ENCODE measurements at places on chromosomes 6 and 20.

DNA sequence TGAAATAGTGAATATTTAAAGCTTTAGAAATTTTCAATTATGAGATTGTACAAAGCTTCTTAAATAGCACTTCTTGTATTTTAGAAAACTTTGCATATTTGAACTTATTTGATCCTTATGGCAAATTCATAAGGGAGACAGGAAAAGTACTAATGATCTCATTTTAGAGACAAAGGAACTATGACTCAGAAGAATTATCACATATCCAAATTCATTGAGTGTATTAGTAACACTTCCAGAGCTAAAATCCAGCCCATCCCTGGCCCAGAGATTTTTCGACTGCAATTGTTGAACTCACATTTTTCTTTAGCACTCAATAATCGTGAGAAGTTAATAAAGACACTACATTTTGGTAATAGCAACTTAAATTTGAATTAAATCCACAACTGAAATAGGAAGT is 704.3 kb downstream of the EPM2A start:
- no peak for DNase-seq

GRCh38 chr20:41204304-41205265 is 67.2 kb downstream of the PLCG1 start:
- DNase-seq, result no peak

DNA sequence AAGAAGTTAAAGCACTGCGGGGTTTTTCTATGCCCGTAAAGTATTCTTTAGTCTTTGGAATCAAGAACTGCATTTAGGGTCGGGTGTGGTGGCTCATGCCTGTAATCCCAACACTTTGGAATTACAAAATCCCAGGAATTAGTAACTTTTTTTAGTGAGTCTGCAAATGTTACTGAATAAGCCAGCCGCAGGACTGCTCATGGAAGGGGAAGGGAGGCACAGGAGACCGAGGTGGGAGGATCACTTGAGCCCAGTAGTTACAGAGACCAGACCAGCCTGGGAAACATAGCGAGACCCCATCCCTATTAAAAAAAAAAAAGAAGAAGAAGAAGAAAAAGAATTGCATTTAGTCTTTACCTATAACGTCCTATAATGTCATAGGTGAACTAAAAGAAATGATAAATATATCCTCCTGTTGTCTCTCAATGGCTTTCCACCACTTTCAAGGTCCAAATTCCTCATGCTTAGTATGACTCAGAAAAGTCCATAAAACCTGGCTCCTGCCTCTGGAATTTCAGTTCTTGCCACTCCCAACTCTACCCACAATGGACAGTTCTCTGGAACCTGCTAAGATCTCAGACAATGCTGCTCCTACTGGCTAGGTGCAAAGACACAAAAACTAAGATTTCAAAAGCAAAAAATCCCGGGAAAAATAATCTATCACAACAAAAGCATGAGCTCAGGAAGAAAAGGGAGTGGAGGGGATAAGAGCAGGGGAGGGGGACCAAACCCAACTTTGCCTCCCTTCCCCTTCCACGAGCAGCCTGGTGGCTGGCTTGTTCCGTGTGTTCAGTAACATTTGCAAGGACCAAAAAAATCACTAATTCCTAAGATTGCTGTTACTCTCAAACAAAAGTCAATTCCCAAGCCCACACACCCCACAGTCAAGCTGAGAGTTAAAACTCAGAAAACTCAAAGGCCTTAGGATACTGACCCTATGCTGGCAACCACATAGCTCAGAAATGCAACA is 39.0 kb downstream of the B4GALT5 start:
- no peak for DNase-seq

- no peak for DNase-seq
These were observed 149.9 kb upstream of the KCNG1 start for GRCh38 chr20:51172558-51173428.

DNA sequence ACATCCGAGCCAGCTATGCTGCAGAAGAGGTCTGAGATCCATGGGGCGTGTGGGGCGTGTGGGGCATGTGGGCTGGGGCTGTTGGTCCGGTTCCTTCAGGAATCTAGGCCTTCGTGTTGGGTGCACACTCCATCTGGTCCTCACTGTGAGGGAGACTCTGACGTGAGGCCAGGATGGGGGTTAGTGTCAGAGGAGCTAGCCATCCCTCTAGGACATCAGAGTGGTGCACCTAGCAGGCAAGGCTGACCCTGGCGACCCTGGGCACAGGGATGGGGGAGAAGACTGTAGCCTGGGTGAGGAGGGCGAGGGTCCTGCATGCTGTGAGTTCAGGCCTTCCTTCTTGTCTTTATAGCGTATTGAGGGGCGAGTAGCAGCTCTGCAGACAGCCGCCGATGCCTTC is 8.7 kb upstream of the PTPRA start:
- no peak for DNase-seq
